NCI-H1417 treated with DMSO at 0.1 percent for 48 hours (cell line): ENCODE measurements at places on chromosomes 3 and 15.

GRCh38 chr15:57589754-57590153, 1.9 kb upstream of the MYZAP start:
- no peak for DNase-seq

GRCh38 chr15:85837011-85837433, 42.3 kb upstream of the KLHL25 start:
- no peak for DNase-seq

- no peak for DNase-seq
These were observed 46.4 kb downstream of the DNASE1L3 start for GRCh38 chr3:58164199-58164879.

DNA sequence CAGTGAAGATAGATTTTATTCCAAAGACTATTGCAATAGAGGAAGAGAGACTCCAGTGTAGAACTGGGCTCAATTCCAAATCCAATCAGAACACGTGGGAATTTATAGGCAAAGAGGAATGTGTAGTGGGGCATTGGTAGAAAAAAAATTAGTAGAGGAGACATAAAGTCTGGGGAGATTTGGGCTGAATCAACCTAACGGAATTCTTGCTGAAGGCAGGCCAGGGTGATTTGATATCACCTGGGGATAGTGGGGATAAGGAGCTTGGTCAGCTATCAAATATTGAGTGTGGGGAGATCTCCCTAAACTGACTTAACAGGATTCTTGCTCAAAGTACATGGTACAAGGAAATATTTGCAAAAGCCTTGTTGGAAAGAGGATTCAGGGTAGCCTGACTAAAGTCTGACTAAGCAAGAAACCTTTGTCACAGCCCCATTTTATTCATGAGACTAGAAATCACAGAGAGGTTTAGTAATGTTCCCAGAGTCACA, 29.6 kb downstream of the SST start:
- no peak for DNase-seq

DNA sequence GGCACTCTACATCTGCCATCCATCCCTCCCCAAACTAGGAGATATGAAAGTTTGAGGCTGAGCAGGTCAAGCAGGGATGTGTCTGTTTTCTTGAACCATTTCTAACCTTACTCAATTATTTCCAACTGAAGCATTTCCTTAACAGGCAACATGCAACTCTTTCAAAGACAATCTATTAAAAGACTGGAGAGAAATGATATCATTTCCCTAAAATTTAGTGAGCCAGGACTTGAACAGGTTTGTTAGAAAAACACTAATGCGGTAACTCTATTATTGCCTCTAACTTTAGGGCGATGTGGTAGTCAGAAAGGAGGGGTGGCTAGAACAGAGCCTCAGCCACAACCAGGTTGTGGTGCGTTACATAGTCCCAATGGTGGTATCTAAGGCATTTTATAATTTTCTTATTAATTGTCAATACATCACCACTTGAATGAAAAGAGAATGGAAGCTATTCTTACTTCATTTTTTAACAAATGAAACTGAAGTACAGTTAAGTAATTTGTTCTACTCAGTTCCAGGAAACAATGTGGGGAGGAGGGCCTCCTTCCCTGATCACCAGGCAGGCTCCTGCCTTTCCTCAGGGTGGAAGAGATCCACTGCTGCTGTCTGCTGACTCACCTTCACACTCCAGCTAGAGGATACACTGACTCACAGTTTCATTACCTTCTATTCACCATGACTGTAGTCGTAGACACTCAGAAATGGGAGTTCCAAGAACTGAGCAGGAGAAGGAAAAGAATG, 22.8 kb downstream of the MYO1E start:
- DNase-seq: no peak

- DNase-seq: no peak
These were observed 299.2 kb downstream of the ZPLD1 start for GRCh38 chr3:102733791-102734563.
